ENCODE measurements at places on chromosomes 7 and 10.
A peak's percentile ranks its signal among the peaks of the same experiment; 100 is the strongest.

- DNase-seq: peak; percentile 67
Observed at GRCh38 chr7:73718905-73719805, at the start of gene STX1A. TSS of gene STX1A (minus strand) at chr7:73719669. CDS start at chr7:73719631, 38 bp downstream.

GRCh38 chr7:5302577-5302976 is 19.8 kb downstream of the SLC29A4 start:
- DNase-seq: no peak

DNA sequence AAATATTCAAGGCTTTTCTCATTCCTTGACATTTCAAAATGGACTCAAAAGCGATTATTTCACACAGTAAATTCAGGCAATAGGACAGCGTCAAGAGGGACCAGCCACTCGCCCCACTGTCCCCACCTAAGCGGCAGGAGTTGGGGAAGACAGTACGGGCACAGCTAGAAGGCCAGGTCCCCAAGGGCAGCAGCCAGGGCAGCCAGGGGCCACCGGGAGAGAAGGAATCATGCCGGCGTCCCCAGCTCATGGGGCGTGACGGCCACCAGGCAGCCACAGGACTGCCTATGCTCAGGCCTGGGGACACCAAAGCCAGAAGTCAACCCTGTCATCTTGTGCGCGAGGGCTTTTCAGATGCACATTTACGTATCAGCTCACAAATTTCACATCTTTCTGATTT is 225.7 kb upstream of the PPP2R2D start:
- no peak for DNase-seq

GRCh38 chr10:83701799-83702198 is 437.5 kb upstream of the GHITM start:
- DNase-seq: no peak

- DNase-seq: no peak
Observed at GRCh38 chr10:6819301-6819700, 239.2 kb upstream of the PRKCQ start.

DNA sequence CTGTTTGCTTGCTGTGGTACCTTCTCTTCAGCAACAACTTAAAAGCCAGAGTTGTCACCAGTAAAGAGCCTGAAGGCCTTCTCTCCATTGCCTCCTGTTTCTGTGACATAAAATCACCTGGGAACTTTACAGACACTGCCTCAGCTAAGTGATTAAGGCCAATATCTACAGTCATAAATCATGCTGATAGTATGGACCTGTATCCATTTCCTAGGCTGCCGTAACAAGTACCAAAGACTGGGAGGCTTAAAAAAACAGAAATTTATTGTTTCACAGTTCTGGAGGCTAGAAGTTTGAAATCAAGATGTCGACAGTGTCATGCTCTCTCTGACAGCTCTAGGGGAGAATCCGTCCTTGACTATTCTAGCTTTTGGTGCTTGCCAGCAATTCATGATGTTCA is 108.4 kb upstream of the UNC5B start:
- no peak for DNase-seq

GRCh38 chr7:150975536-150976319 is 2.4 kb downstream of the KCNH2 start:
- DNase-seq: peak; percentile 45
